ENCODE measurements at places on chromosomes 2 and 18. TPM values are rescaled to one million over a fixed set of nuclear protein-coding genes. Genes with fewer than 3 reads are reported as not detected.

Gene DYNAP
- total RNA-seq = not detected

Gene SERPINB7
- total RNA-seq = not detected

Gene SPAG16
- total RNA-seq = 8.4 TPM

Gene EVA1A
- total RNA-seq = not detected

Gene CCDC178
- not detected for total RNA-seq

Data from activated naive CD4-positive, alpha-beta T cell treated with anti-CD3 and anti-CD28 coated beads for 36 hours (primary cell).